ENCODE measurements at places on chromosomes 13 and 19.

DNA sequence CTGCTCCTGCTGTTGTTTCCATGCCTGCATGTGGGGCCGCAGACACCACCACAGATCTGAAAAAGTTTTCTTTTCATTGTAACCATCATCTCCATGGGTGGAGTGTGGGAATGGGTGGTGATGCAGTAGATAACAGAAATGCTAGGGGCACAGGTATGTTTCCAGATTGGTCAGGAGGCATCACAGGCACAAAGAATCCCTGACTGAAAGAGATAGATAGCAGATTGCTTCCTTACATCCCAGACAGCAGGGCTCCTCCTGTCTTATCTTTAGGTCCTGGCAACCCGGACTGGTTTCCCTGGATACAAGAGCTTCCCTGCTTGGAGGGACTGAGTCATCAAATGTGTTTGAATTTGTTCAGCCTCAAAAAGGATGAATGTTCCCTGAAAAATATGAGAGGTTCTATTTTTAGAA is 1937.6 kb downstream of the PCDH9 start:
- DNase-seq, result peak; percentile 0

DNA sequence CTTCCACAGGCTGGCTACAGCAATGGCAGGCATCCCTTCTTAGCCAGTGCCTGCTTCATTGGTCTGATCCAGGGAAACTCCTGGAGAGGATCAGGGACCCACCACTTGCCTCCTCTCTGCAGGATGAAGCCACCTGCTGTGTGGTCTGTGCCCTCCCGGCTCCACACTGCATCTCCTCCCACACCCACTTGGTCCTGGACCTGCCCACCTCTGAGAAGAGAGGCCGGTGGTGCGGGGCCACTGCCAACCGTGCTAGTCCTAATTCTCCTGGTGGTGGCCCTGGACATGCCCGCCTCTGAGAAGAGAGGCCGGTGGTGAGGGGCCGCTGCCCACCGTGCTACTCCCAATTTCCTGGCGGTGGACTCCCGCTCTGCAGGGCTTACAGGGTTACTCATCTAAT is 98.8 kb downstream of the COL4A1 start:
- no peak for DNase-seq

DNA sequence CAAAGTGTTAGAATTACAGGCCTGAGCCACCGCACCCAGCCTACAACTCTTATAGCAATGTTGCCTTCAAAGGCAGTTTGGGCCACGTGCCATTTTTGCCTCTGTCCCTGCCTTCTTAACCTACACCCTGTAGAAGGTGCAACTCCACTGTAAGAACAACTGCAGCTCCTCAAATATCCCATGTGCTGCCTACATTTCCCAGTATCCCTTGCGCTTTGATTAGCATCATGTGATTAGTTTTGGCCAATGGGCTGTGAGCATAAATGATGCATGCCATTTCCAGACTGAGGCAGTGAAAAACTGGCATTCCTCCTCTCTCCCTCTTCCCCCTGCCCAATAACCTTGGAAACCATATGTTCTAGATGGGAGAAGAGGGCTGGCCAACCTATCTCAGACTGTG is 75.2 kb upstream of the MRI1 start:
- DNase-seq, result peak; percentile 7

DNA sequence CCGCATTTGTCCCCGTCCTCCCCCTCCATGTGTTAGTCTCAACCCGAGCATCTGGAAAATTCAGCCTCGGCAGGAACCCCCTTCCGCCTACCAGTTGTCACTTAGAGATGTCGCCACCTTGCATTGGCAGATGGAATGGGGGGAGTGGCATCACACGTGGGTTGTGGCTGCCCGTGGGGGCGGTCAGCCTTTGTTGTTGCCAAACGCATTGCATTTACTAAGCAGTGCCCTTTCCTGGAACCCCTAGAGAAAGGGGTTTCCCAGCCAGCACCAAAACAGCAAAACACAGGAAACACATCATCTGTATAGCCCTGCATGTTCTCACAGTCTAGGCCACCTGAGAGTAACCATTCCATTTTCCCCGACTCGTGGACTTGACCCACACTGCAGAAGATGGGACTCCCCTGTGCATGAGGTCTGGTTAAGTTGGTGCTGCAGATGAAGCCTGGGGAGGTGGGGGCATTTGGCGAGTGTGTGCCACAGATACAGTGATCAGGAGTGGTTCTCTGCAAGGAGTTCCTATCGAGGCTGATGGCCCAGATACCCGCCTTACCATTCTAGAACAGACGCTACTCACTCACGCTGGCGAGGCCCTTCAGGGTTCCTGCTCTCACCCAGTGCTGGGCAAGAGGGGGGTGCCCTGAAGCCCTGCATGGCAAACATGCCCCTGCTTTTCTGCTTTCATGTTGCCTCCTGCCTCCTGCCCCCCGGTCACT is 38.3 kb downstream of the TMED1 start:
- no peak for DNase-seq

- DNase-seq, result no peak
Observed at GRCh38 chr19:23403581-23404324, 8.5 kb upstream of the ZNF91 start.

DNA sequence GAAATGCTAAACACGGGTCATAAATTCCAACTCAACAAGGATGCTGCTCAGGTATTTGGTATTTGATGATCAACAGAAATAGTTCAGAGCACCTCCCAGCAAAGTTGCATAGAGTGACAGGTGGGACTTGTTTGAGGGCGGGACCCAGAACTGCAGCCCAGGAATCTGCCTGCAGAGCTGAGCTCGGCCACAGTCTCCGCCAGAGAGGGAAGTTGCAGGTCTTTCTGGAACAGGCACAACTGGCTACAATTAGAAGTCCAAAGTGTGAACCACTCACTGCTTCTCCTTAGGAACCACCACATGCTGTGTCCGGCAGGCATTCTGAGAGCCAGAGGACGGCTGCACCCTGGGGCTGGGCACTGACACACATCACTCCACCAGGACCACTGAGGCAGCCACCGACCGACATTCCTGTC is 1.1 kb downstream of the SLC15A1 start:
- no peak for DNase-seq

DNA sequence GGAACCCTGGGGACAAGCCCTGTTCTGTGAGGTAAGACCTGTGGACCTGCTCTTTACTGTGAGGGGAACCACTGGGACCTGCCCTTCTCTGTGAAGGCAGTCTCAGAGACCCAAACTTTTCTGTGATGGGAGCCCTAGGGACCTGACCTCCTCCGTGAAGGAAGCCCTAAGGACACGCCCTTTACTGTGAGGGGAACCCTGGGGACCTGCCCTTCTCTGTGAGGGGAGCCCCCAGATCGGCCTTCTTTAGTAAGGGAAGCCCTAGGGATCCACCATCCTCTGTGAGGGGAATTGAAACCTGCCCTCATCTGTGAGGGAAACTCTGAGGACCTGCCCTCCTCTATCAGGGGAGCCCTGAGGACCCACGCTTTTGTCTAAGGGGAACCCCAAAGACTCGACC is 343.5 kb downstream of the UQCRFS1 start:
- no peak for DNase-seq

GRCh38 chr19:18141031-18141430 is 11.9 kb upstream of the PIK3R2 start:
- DNase-seq, result no peak

DNA sequence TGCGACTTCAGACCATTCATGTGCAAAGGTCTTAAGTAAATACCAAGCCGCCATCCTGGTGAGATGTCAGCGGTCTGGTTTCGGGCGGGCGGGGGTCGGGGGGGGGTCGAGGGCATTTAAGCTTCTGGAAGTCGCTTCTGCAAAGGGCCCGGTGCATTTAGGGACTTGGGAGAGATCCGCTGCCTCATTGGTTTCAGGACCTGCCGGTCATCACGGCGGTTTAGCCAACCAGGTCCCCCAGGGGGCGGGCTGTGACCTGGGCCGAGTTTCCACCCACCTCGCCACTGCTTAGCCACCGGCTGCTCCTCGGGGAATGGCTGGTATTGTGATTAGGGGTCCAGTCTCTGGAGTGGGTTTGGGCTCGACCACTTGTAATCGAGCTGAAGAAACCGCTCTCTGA is 7.8 kb downstream of the ANKLE1 start:
- peak; percentile 91 for DNase-seq

GRCh38 chr13:20528452-20528851 is 2.8 kb upstream of the CRYL1 start:
- DNase-seq, result no peak

- DNase-seq, result no peak
Observed at GRCh38 chr19:34165295-34165738, 7.0 kb upstream of the LSM14A start.

DNA sequence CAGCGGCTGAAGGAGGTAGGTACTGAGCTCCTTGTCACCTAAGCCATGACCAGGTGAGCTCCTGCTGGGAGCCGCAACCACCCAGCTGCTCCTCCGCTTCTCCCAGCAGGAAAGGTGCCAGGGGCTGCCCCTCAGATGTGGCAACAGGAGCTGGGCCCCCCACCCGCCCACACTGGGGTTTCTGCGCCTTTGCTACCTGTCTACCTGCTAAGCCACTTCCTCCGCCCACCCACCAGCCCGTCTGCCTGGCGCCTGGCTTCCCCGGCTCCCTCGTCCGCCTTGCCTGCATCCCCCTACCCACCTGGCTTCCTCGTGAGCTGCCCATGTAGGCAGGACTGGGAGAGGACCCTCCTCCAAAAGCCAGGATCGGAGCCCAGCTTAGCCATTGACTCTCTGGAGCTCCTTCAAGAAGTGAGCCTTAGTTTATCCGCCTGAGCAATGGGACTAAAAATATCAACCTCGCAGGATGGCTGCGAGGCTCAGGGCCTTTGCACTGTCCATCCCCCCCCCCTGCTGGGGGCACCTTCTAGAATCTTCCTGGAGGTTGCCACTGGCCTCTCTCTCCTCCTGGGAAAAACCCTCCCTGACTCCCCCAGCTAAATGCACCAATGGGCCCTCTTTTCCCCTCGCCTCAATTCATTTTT is 55.8 kb upstream of the KLF2 start:
- DNase-seq, result no peak

DNA sequence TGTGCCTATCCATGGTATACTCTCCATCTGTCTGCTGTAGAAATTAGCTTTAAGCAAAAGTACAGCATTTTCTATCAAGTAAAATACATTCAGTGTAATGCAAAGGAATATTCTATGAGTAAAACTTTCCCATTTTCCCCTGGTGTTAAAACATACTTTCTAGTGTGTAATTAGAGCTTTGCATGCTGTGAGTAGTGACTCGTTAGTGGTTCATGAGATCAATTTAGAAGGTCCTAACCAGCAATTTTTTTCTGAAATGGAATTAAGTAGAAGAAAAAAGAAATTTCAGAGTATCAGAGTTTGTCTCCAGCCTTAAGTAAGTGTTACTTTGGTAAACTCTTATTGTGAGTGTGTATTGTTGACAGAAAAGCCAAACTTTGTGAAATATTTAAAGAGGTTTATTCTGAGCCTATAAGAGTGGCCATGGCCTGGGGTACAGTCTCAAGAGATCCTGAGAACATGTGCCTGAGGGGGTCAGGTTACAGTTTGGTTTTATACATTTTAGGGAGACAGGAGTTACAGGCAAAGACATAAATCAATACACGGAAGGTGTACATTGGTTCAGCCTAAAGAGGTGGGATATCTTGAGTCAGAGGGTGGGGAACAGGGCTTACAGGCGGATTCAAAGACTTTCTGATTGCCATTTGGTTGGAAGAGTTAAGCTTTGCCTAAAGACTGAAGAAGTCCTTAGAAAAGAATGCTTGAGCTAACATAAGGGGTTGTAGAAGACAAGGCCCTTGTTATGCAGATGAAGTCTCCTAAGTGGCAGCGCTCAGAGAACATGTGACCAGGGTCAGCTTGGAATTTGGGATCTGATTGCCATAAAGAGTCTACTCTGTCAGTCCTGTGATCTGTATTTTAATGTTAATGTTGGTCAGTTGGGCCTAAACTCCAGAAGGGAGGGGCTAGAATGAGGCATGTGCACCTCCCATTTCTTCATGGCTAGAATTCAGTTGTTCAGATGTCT is 25.5 kb downstream of the FAM187B start:
- no peak for DNase-seq

DNA sequence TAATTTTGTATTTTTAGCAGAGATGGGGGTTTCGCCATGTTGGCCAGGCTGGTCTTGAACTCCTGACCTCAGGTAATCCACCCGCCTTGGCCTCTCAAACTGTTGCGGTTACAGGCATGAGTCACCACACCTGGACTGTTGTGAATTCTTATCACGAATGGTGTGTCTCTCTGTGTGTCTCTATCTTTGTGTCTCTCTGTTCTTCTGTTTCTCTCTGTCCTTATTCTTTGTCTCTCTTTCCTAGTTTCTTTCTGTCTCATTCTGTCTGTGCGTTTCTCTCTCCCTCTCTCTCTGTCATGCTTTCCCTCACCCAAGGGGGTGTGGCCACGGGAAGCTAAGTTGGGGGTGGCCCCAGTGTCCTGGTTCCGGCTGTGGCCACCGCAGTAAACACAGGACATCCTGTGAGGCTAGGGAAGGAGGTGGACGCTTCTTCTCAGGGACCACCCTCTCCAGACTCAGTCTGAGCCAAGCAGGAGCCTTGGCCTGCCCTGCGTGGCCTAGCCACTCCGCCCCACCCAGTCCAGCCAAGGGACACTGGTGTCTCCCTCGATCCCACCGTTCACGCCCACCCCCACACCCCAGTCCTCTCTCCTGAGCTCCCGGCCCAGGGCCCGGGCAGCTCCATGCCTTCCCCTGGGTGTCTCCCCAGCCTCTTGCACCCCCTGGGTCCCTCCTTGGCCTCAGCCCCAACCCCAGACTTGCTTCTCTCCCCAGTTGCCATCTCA is 3.9 kb upstream of the PRX start:
- DNase-seq, result peak; percentile 46

DNA sequence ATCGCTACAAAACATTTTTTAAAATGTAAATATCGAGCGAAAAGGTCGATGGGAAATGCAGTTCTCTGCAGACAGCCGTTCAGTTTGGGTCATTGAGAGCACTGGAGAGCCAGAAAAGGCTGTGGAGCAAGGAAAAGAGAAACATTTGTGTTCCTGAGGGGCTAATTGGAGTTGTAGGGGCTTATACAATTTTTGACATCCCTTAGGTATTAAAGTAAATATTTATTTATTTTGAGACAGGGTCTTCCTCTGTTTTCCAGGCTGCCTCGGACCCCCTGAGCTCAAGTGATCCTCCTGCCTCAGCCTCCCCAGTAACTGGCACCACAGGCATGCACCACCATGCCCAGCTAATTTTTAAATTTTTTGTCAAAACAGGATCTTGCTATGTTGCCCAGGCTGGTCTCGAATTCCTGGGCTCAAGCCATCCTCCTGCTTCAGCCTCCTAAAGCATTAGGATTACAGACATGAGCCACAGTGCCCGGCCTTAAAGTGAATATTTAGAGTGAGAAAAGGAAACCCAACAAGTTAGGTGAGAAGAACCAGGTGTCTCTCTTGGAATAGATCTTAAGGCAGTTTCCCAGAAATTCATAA is 825 bp upstream of the YIF1B start:
- no peak for DNase-seq

GRCh38 chr19:37079238-37079637 is 1.0 kb downstream of the ZNF420 start:
- DNase-seq, result no peak

- DNase-seq, result no peak
Observed at GRCh38 chr19:45119582-45119981, 26.6 kb downstream of the PPP1R37 start.

- DNase-seq, result no peak
Observed at GRCh38 chr13:35914662-35915061, 216.5 kb downstream of the DCLK1 start.

DNA sequence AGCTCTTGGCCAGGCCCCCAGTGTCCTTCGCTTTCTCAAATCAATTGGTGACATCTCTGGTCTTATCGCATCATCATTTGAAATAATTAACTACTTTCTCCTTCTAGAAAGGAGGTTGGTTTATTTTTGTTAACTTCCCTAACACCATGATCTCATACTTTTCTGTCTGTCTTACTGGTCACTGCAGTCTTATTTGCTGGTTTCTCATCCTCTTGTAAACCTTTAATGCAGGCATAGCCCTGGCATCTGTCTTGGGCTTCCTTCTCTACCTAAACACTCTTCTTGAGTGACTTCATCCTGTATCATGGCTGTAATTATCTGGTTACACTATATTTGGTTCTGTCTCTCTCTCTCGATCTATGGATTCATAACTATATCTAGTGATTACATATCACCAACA is 152.8 kb downstream of the CYSLTR2 start:
- DNase-seq, result no peak

All from fibroblast of villous mesenchyme (primary cell).